Inflammatory macrophage (primary cell): ENCODE measurements at places on chromosomes 2 and 18.

DNA sequence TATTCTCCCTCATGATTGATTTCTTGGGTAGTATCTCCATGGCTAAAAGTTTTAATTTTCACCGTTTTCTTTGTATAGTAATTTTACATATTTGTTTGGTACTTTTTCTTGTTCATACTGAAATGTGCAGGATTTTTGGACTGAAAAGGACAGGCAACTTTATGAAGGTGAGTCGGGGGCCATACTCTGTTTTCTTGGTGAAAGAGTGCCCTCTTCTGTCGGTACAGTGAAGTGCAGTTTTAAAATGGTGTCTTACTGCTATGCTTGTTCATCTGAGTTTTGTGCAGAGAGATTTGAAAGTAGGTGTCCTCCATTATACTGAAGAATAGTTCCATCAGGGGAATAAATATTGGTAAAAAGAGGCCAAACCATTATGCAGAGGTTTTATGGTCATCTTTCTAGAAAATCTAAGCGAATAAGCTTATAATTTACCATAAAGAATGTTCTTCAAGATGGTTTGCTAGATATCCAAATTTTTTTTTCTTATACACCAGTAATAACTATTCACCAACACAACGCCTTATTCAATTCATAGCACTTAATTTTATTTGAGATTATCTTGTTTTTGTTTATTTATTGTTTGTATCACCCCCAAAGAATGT, 8.7 kb upstream of the SERPINB13 start:
- peak; percentile 25 for DNase-seq

DNA sequence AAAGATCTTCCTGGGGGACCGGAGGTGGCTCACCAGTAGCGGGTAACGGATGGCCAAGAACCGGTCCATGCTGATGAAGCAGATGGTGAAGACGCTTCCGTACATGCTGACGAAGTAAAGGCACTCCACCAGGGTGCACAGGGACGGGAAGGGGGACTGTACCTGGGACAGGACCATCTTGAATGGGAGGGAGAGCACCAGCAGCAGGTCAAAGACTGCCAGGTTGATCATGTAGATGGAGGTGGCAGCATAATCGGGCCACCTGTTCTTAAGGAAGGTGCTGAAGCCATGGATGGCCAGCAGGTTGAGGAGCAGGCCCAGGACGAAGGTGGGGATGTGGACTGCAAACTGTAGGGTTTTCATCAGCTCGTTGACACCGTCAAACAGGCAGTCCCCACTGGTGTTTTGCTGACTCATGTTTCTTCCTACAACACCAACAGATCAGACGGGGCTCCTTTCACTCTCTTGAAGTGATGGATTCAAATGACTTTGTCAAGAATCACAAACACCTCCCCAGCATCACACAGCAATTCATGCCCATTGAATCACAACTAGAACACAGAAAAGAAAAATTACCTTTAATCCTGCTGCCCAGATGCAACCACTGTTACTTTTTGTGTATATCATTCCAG, 14.4 kb downstream of the GPR55 start:
- no peak for DNase-seq

DNA sequence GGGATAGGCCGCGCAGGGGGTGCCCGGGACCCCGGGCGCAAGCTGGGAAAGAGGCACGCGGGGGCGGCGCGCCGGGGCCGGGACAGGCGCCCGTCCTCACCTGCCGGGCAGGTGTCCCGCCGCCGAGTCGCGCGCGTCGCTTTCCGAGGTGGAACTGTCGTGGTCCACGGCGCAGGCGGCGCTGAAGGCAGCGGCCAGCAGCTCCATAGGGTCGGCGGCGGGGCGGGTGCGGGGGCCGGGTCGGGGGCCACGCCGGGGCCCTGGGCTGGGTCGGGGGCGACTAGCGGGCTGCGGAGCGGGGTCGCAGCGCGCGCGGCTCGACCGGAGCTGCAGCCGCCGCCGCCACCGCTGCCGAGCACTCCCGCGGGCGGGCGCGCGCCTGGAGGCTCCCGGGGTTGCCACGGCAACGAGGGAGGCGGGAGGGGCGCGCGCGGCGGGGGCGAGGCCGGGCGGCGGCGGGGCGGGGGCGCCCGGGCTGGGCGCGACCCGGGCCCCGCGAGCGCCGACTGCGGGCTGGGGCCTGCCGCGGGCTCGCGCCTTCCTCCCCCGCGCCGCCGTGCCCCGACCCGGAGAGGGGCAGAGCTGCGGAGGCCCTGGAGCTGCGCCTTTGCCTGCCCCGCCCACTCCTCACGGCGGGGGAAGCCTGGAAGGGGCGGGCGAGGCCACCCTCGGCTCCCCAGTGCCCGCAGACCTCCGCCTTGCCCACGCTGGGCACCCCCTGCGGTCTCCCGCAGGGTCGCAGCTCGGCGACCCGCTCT, 57.9 kb downstream of the SNORC start:
- no peak for DNase-seq

GRCh38 chr2:240386326-240386725, 49.1 kb upstream of the GPC1 start:
- DNase-seq: no peak

GRCh38 chr2:36410681-36411080, 55.1 kb downstream of the CRIM1 start:
- DNase-seq: no peak

GRCh38 chr2:222358876-222359275, 60.1 kb upstream of the PAX3 start:
- DNase-seq: peak; percentile 49

GRCh38 chr2:235467588-235467987, 26.3 kb upstream of the AGAP1 start:
- no peak for DNase-seq

GRCh38 chr2:174259981-174260380, 11.6 kb upstream of the OLA1 start:
- DNase-seq: peak; percentile 81

- no peak for DNase-seq
Measured at GRCh38 chr2:8719528-8719927, 37.7 kb downstream of the ID2 start.

DNA sequence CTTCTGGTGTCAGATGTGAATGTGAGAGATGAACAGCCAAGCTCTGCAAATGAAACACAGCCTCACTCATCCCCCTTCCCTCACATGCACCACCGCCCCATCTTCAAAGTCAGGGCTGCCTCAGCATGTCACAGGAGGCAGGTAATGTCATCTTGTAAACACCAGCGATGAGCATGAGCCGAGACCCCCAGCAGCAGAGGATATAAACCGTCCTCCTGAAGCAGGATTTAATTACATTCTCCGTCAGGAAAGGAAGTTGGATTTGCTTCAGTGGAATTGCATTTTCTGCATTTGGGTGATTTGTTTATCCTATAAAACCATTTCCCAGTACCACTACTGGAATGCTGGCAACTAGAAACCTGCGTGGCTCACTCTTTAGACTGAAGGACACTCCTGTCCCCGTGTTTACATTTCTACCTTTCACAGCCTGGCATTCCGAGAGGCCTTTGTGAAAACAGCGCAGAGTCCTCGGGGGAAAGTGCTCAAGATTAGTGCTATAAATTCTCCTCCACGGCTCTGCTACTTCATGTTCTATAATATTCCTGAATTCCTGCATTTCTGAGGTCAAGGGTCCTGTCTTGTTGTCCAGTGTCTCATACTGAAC, 619.2 kb downstream of the IRS1 start:
- no peak for DNase-seq

DNA sequence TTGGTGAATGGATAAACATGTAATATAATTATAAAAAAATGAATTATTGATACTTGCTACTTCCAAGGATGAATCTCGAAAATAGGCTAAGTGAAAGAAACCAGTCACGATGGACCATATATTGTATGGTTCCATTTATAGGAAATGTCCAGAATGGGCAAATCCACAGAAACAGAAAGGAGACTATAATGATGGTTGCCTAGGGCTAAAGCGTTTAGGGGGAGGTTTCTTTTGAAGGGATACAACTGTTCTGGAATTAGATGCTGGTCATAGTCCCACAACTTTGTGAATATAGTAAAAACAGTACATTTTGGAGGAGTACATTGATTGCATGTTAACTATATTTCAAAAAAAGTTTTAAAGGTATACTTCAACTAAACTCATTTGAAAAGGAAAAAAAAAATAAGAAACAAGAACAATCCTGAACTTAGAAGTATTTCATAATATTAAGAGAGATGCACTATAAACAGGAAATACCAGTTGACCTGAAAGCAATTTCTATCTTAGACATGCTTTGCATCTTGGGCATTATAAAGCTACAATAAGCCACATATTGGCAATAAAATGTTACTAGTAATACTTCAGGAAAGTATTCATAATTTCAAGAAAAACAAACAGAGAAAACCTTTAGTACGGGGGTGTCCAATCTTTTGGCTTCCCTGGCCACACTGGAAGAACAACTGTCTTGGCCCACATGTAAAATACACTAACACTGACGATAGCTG, 130.0 kb downstream of the C2orf74 start:
- DNase-seq: no peak

- DNase-seq: no peak
Measured at GRCh38 chr2:45024600-45025291, 15.5 kb upstream of the SIX2 start.

GRCh38 chr18:24735624-24736231, 275.3 kb downstream of the HRH4 start:
- DNase-seq: no peak

DNA sequence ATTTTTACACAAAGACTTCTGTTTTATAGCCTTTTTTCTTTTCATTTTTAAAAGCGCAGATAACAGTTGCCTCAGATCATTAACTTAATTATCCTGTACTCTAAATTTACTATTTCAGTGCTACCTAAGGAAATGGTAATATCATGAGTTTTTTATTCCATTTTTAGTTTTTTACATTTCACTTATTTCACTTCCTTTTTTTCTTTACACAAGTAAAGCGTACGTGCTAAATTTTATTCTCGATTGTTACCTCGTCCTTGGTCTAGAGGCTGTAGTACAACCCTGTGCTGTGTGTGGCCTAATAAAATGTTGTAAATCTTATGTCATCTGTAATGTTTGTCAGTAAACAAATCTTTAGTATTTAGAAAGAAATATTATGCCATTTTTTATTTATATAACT, 49.2 kb downstream of the CRIM1 start:
- DNase-seq: no peak

DNA sequence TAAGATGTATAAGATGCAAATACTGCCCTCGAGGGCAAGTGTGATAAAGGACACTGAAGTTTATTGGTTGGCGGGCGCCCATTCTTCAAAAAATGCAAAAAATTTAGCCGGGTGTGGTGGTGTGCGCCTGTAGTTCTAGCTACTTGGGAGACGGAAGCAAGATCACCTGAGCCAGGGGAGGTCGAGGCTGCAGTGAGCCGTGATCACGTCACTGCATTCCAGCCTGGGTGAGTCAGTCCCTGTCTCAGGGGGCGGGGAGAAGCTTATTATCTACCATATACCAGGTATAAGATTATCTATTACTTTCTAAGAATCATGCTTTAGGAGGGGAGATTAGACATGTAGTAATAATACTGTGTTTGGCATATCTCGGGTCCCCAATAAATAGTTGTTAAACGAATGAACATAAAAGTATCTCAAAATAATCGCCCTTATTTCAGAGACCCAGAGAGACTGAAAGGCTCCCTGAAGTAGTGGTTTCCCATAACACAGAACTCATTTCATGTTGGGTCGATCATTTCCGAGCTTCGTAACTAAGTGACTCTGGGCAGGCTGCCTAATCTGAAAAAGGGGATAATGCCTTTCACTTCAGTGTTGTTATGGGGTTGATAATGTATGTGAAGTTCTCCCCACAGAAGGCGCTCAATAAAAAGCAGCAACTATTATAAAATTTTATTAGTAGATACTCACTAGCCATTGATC, 1.2 kb upstream of the SELENOI start:
- no peak for DNase-seq

- no peak for DNase-seq
Measured at GRCh38 chr2:216871333-216871934, 11.6 kb upstream of the TNP1 start.

DNA sequence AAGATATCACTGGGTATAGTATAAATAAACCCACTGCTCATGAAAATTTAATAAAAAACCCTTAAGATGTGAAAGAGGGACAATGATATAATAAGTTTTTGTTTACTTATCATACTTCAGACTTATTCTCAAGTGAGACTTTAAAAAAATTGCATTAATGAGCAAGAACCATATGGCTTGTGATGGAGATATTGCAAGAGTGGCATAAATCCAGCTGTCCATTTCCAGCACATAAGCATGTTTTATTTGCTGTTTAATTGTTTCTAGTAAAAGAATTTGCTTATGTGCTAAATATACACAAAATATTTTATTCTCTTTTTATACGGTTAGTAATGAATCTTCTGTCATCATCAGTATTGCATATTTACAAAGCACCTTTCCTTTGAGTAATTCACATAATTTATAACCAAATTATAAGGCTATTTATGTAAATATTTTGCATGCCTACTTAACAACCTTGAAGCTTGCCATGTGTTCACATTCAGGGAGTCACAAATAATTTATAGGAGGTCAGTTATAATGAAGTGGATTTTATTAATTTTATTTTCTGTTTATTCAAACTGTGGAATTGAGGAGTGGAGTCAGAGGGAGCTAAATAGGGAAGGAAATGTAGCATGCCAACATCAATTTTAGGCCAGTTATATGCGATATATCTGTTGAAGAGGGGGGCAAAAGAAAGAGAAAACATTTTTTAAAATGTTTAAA, 318.5 kb upstream of the CWC22 start:
- no peak for DNase-seq

DNA sequence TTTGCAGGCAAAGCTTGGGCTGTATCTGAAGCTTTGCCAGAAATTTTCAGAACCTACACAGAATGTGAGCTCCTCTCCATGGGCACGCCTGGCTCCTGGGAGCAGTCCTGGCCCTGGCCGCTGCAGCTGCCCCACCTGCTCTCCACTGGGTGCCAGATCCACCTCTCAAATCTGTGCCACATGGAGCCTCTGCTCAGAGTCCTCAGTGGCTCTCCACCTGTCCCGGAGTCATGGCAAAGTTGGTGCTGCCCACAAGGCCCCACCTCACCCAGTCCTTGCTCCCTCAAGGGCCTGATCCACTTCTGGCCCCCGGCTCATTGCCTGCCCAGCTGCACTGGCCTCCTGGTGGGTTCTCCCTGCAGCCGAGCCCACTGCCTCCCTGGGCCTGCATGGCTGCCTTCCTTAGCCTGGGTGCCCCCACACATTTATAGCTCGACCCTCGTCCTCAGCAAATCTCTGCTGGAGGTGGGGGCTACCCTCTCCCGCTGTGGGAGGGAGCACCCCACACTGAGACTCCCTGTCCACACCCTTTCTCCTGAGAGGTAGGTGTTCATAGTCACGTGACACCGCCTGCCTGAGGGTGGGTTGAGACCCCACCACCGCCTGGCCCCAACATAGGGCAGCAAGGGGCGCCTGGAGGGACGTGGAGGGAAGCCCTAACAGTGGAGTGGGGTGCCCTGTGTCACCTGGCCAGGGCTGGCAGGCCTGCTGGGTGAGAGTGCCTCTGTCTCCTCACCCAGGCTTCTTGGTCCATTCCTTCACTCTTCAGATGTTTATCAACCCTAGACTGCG, 224.1 kb downstream of the SH3RF3 start:
- no peak for DNase-seq

GRCh38 chr18:69898241-69898861, 49.3 kb downstream of the CD226 start:
- DNase-seq: no peak

DNA sequence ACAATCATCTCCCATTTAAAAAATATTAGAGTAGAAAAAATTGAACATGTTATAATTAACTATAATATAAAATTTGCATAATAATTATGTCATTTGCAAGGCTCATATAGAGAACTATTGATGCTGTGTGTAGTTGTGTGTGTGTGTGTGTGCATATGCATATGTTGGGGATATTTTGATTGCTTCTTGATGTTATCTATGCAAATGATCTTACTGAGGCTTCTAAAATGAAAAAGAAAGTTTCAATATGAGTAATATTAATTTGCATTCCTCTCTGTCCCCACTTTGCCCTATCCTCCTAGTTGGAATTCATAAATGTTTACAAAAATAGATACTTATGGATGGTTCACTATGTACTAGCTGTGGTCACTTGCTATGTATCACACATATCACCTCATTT, 523.3 kb downstream of the TRIB2 start:
- DNase-seq: no peak
